ENCODE measurements at places on chromosomes 1 and 21.
A peak's percentile ranks its signal among the peaks of the same experiment; 100 is the strongest.

GRCh38 chr1:183952101-183952500, 85.4 kb downstream of the COLGALT2 start:
- no peak for DNase-seq

- DNase-seq: no peak
Measured at GRCh38 chr1:89351597-89352311, 12.1 kb upstream of the GBP6 start.

- DNase-seq: peak; percentile 53
Measured at GRCh38 chr21:44940116-44940631, 345 bp downstream of the SLX9 start.

DNA sequence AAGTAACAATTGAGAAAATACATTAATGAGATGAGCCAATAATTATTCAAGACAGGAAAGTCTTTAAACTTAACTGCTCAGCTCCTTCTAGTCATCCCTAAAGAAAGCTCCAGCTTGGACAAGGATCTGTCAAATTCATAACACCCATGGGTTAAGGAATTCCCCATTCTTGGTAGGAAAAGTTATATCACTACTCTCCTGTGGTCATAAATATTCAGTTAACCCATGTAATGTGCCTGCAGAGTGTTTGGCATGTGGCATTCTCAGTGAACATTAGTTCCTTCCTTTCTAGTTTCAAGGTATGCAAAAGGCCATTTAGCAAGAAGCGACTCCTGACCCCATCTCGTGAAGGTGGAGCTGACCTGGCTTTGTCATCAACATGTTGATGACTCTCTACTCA, 76.7 kb upstream of the VCAM1 start:
- DNase-seq: no peak

- no peak for DNase-seq
Measured at GRCh38 chr1:174262349-174263241, 103.3 kb downstream of the RABGAP1L start.

DNA sequence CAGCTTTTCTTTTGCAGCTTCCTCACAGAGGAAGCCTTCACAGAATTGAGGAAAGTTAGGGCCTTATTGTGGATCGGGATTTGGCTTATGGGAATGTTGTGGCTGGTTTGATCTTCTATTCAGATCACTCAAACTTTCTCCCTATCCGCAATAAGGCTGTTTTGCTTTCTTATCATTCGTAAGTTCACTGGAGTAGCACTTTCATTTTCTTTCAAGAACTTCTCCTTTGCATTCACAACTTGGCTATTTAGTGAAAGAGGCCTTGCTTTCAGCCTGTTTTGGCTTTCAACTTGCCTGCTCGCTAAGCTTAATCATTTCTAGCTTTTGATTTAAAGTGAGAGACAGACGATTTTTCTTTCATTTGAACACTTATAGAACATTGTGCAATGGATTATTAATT, 181.9 kb upstream of the B3GALT2 start:
- DNase-seq: no peak

- DNase-seq: no peak
Measured at GRCh38 chr1:164633997-164634396, 75.0 kb downstream of the PBX1 start.

- DNase-seq: no peak
Measured at GRCh38 chr1:8533124-8533523, 215.2 kb downstream of the SLC45A1 start.

DNA sequence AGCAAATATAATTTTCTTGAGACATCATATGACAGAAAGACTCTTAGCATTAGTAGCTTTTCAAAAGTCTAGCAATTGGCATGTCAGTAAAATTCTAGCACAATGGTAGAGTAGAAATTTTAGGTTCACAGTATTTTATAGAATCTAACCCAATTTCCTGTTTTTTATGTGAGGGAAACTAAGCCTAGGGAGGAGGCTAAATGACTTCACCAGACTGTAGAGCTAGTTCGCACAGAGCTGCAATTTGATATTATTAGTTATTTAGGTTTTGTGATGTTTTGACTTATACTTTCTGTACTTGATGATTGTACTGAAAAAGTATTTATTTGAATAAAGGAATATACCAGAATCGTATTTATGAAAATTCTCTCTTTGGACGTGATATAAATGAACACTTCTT, 68.5 kb downstream of the CACHD1 start:
- no peak for DNase-seq

GRCh38 chr1:43982808-43983207, 3.8 kb downstream of the B4GALT2 start:
- DNase-seq: no peak

GRCh38 chr1:210293171-210293607, 35.5 kb upstream of the HHAT start:
- DNase-seq: no peak

- peak; percentile 76 for DNase-seq
Measured at GRCh38 chr1:156623946-156624813, 5.0 kb downstream of the HAPLN2 start.

GRCh38 chr1:9181176-9181906, 52.4 kb upstream of the GPR157 start:
- DNase-seq: peak; percentile 90

GRCh38 chr1:54809496-54810074, 8.5 kb upstream of the TTC22 start:
- DNase-seq: no peak

DNA sequence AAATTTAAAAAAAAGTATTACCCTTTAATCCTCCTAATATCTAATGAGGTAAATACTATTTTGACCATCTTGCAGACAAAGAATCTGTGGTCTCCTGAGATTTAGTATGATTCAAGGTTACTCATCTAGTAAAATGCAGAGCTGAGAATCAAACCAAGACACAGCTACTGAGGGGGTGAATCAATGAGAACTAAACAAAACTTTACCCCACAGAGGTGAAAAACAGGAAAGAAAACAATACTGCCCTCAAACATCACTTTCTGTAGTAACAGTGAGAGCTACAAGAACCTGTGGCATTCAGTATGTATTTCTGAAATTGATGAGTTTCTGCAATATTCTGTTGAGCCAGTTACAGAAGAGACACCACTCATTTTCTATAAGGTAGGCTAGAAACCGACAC, 85.1 kb downstream of the JAK1 start:
- DNase-seq: no peak

DNA sequence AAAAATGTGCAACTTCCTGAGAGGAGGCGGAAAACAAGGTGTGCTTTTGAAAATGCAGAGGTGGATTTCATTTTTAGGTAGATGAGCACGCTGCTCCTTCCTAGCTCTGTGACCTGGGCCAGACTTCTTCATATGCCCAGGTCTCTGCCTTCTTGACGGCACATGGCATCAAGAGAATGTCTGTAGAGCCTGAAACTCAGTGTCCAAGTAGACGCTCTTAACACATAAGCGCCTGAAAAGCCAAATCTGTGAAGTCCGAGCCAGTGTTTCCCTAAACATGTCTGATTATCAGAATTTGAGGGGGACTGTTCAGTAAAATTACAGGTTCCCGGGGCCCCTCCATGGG, 25.7 kb downstream of the FHAD1 start:
- DNase-seq: no peak

- no peak for DNase-seq
Measured at GRCh38 chr1:64388336-64388735, 81.6 kb upstream of the CACHD1 start.

GRCh38 chr1:233815865-233816264, 88.6 kb upstream of the SLC35F3 start:
- no peak for DNase-seq

- DNase-seq: no peak
Measured at GRCh38 chr1:196401891-196402290, 206.3 kb downstream of the KCNT2 start.

GRCh38 chr1:181134543-181135436, 46.3 kb downstream of the IER5 start:
- no peak for DNase-seq

- peak; percentile 48 for DNase-seq
Measured at GRCh38 chr1:25922971-25923552, 16.8 kb upstream of the STMN1 start.

Measured in glutamatergic neuron (in vitro differentiated cells).